Neural progenitor cell (in vitro differentiated cells): ENCODE measurements at places on chromosomes 5 and 9. TPM values are rescaled to one million over a fixed set of nuclear protein-coding genes. Genes with fewer than 3 reads are reported as not detected.

The IL17B gene
- total RNA-seq: not detected in 2 replicates

DNA sequence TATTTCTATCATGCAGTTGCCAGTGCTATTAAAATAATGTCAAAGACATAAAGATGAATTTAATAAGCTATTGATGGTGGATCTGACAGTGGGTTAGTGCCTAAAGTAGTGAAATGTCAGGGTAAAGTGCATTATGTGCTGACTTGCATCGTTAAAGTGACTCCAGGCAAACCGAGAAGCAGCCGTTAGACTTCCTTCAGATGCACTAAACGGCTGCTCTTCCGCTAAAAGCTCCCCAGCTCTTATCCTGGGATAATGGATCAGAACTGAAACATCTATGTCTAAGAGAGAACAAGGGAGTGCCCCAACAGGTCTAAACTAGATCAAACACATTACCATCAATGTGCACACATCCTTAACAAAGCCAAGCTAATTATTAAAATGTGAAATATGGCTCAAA, 468.2 kb downstream of the NTRK2 start:
- no peak for DNase-seq
- H3K27ac ChIP-seq: no peak overlapping the region
- H3K27me3 ChIP-seq: no peaks in the 10 kb centered on the region
- H3K36me3 ChIP-seq: no peaks in the 10 kb centered on the region
- no peaks in the 10 kb centered on the region for H3K4me1 ChIP-seq

- H3K27ac ChIP-seq: no peak overlapping the region
- H3K27me3 ChIP-seq: no peaks in the 10 kb centered on the region
- DNase-seq: no peak
- no peaks in the 10 kb centered on the region for H3K4me1 ChIP-seq
- H3K36me3 ChIP-seq: no peaks in the 10 kb centered on the region
These were observed 266.0 kb upstream of the ZNF462 start for GRCh38 chr9:106596984-106597383.

DNA sequence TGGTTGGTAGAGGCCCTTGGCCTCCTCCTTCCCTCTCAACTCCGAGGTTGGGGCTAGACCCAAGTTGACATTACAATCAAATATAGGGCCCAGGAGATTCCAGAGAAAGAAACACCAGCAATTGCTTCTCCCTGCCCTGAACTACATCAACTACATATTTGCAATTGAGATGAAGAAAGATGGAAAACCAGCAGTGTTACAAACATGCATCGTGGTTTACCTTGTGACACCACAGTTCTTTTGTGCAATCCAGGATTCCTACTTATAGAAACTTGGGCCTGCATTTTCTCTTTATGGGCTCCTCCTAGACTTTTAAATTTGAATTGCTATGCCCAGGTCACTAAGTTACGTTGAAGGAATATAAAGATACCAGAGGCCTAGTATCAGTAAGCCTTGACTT, 126.7 kb downstream of the DCP2 start:
- no peaks in the 10 kb centered on the region for H3K27me3 ChIP-seq
- H3K4me1 ChIP-seq: peaks cover 7% of the 10 kb centered on the region
- H3K27ac ChIP-seq: no peak overlapping the region
- DNase-seq: no peak
- no peaks in the 10 kb centered on the region for H3K36me3 ChIP-seq
- no peak overlapping the region for H3K4me3 ChIP-seq

GRCh38 chr5:168941901-168942300, 359.0 kb downstream of the SLIT3 start:
- no peaks in the 10 kb centered on the region for H3K36me3 ChIP-seq
- H3K27ac ChIP-seq: no peak overlapping the region

- peak; percentile 86 for DNase-seq
- no peaks in the 10 kb centered on the region for H3K36me3 ChIP-seq
- peaks cover 17% of the 10 kb centered on the region for H3K4me1 ChIP-seq
These were observed 124.5 kb upstream of the PHYKPL start for GRCh38 chr5:178357121-178357521.

DNA sequence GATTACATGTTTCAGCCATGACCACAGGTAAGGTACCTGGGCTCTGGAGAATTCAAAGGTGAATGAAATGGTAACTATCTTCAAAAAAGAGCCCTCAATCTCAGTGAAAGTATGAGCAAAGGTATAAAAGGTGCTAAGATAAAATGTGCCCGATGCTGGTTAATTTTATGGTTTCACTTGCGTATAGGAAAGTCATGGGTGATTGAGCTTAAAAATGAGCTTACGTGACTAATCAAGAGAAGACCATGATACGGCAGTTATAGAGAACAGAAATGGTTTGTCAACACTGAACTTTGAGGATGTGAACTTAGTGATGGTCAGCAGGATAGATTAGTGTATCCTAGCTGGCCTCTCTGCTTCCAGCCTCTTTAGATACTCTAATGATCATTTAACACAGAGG, 320.1 kb downstream of the DEPDC1B start:
- peaks cover 8% of the 10 kb centered on the region for H3K4me1 ChIP-seq
- H3K4me3 ChIP-seq: no peak overlapping the region
- no peak overlapping the region for H3K27ac ChIP-seq
- no peaks in the 10 kb centered on the region for H3K27me3 ChIP-seq
